Keratinocyte (primary cell): ENCODE measurements at places on chromosomes 5 and 9. TPM values are rescaled to one million over a fixed set of nuclear protein-coding genes. Genes with fewer than 3 reads are reported as not detected.

GRCh38 chr9:33350310-33350709, 52.1 kb downstream of the AQP7 start:
- H3K4me1 ChIP-seq, result peaks cover 3% of the 10 kb centered on the region
- H3K4me3 ChIP-seq, result no peak overlapping the region
- peak overlapping the region; percentile 5 for H3K27ac ChIP-seq

GRCh38 chr5:101431201-101431600, 528.1 kb upstream of the ST8SIA4 start:
- H3K4me3 ChIP-seq, result no peak overlapping the region
- no peaks in the 10 kb centered on the region for H3K36me3 ChIP-seq
- no peaks in the 10 kb centered on the region for H3K4me1 ChIP-seq
- H3K27me3 ChIP-seq, result no peaks in the 10 kb centered on the region
- H3K27ac ChIP-seq, result no peak overlapping the region

GRCh38 chr5:149749481-149750365, 19.6 kb downstream of the PPARGC1B start:
- no peaks in the 10 kb centered on the region for H3K36me3 ChIP-seq
- H3K4me1 ChIP-seq, result peaks cover 14% of the 10 kb centered on the region
- no peaks in the 10 kb centered on the region for H3K27me3 ChIP-seq
- no peak for DNase-seq
- no peak overlapping the region for H3K27ac ChIP-seq

DNA sequence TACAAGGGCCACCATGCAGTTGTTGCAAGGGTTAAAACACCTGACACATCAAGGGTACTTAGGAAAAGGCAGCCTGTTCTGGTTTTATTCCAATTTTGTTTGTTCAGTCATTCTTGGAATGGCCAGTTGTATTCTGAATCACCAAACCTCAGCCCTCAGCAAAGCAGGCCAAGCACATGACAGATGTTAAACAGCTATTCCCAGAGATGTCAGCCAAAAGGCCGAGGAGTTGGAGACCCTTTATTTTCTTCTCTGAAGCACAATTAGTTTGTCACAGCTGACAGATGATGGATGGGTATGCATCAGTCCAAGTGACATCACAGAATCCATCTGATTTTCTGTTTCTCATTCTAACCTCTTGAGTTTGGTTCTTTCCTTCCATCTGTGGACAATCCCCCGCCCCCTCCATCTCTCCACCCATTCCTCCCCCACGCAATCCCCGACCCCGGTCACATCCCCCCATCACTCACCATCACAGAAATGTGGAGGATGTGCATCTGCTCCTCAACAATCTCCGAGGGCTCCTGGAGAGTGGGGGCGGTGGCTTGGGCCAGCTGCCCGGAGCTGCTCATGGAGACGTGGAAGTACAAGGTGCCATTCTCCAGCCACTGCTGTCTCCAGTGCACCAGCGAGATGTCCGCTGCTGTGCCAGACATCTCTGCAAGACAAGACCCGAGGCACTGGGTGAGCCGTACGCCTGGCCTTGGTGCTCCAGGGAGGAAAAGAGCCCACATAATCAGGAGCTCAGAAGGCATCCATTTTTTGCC, 123.8 kb downstream of the ASTN2 start:
- H3K27me3 ChIP-seq, result no peaks in the 10 kb centered on the region
- no peak overlapping the region for H3K27ac ChIP-seq
- no peaks in the 10 kb centered on the region for H3K36me3 ChIP-seq
- no peak overlapping the region for H3K4me3 ChIP-seq
- no peak for DNase-seq

GRCh38 chr9:129322641-129323375, 144.7 kb upstream of the IER5L start:
- peaks cover 20% of the 10 kb centered on the region for H3K4me1 ChIP-seq
- no peaks in the 10 kb centered on the region for H3K27me3 ChIP-seq
- no peak for DNase-seq
- no peak overlapping the region for H3K4me3 ChIP-seq

GRCh38 chr9:21831841-21832509, 29.5 kb downstream of the MTAP start:
- H3K27me3 ChIP-seq, result no peaks in the 10 kb centered on the region
- DNase-seq, result peak; percentile 46
- no peak overlapping the region for H3K4me3 ChIP-seq
- H3K36me3 ChIP-seq, result peaks cover 23% of the 10 kb centered on the region

GRCh38 chr5:157983906-157984551, 125.1 kb upstream of the CLINT1 start:
- H3K27ac ChIP-seq, result no peak overlapping the region
- no peaks in the 10 kb centered on the region for H3K27me3 ChIP-seq
- no peaks in the 10 kb centered on the region for H3K4me1 ChIP-seq
- no peaks in the 10 kb centered on the region for H3K36me3 ChIP-seq

DNA sequence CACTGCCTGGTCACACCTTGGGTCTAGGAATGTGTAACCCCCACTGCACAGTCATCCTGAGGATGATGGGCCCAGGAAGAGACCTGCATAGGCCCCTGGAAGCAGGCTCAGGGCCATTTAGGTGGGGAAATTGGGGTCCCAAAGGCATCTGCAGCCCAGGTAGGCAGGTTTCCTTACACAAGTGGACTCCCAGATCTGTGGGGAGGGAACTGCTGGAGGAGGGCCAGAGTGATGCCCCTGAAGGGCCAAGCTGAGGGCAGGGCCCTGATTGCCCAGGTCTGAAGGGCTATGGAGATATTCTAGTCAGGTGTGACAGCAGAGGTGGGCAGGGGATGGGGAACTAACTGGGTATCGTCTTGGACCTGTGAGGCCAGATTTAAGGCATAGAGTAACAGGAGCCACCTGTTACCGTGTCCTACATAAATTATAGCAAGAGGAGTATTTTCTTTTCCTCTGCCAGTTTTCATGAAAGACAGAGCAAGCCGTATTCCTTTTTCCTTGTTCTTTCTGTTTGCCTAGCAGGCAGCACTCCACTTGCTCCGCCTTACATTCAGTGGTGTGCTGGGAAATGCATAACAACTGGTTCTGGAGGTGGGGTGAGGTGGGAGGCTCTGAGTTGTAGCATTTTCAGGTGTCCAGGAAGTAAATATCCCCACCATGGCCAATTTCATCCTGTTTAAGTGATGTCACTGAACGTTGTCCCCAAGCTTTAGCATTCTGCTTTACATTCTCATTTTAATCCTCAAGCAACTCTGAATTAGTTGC, 41.3 kb downstream of the PPARGC1B start:
- H3K27ac ChIP-seq, result no peak overlapping the region
- H3K27me3 ChIP-seq, result no peaks in the 10 kb centered on the region
- H3K4me3 ChIP-seq, result no peak overlapping the region

- no peaks in the 10 kb centered on the region for H3K36me3 ChIP-seq
- H3K27me3 ChIP-seq, result no peaks in the 10 kb centered on the region
- H3K4me1 ChIP-seq, result no peaks in the 10 kb centered on the region
- H3K27ac ChIP-seq, result no peak overlapping the region
- DNase-seq, result no peak
Measured at GRCh38 chr9:126474206-126474765, 139.4 kb upstream of the LMX1B start.

DNA sequence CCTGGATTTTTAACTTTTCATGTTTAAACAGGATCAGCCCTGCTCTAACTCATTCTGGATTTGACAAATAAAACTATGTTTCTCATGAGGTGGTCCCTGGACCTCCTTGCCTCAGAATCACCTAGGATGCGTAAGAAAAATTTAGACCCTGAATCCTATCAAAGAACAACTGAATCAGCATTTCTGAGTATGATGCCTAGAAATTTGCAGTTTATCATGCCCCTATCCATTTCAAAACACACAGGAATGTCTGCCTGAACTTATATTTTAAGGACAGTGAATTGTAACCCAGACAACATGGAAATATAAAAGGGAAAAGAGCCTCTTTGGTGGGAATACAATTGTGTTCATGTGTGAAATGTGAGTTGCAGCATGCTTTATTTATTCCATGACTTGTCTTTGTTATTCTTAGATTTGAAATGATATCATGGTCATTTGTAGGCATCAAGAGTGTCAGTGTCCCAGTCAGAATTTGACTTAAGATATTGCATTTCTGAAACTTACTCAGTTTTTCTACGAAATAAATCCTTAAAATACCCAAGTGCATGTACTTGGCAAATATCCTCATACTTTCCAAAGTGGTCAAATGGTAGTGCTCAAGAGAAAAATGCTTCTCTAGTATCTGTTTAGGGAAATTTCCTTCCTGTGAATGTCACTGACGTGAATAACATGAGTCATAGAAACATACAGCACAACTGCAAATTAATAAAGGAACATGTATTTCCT, 144.3 kb downstream of the GIN1 start:
- no peaks in the 10 kb centered on the region for H3K27me3 ChIP-seq
- no peaks in the 10 kb centered on the region for H3K4me1 ChIP-seq
- H3K36me3 ChIP-seq, result peaks cover 1% of the 10 kb centered on the region
- no peak overlapping the region for H3K27ac ChIP-seq
- DNase-seq, result no peak
- H3K4me3 ChIP-seq, result no peak overlapping the region

GRCh38 chr5:71719063-71719964, at the start of gene CARTPT:
Gene CARTPT, plus strand, starts transcription at chr5:71719275. Its CDS starts 19 bp downstream, at chr5:71719294.
- peaks cover 46% of the 10 kb centered on the region for H3K27me3 ChIP-seq
- DNase-seq, result no peak
- H3K4me1 ChIP-seq, result no peaks in the 10 kb centered on the region
- no peak within 1 kb of the TSS for H3K27ac ChIP-seq

DNA sequence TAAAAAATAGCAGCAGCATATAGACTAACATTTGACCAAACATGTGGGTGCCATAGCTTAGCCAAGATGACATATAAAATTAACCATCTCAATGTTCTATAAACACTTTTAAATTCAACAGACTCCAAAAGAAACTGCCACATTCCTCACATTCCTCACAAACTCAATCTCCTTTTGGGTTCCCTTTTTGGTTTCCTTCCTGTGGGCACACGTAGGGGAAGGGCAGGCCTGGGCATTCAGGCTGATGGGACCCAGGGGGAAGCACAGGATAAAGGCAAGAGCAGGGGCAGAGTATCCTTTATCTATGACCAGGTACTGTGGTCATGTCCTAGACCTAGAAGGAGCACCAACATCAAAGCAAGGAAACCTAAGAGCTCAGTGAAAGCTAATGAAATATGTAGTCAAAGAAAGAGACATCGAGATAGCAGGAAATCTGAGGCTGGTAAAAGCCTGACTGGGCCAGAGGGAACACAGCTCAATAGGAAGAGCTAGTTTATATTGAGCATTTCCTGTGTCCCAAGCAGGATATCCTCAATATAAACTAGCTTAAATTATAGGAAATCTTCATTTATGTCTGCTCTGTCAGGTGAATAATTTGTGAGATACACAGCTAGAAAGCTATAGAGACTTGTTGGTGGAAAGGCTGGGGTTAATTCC, 13.6 kb upstream of the ERAP1 start:
- no peaks in the 10 kb centered on the region for H3K36me3 ChIP-seq
- no peak for DNase-seq
- no peak overlapping the region for H3K4me3 ChIP-seq
- H3K27ac ChIP-seq, result peak overlapping the region; percentile 4
- peaks cover 30% of the 10 kb centered on the region for H3K4me1 ChIP-seq
- no peaks in the 10 kb centered on the region for H3K27me3 ChIP-seq

DNA sequence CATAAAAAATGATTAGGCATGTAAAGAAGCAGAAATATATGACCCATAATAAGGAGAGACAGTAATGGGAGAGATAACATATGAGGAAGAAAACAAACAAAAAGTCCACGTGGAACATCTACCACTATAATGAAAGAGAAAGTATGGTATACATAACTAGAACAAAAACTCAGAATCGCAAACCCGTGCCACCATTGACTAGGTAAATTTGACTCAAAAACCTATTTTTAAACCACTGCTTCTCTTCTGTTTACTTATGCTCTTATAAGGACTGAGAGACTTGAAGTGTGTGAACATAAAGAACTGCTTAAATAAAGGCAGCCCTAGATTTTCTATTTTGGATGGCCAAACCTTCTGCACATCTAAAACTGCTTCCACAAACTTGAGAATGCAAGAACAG, 330.7 kb downstream of the CAAP1 start:
- H3K4me1 ChIP-seq, result no peaks in the 10 kb centered on the region
- DNase-seq, result no peak
- no peak overlapping the region for H3K4me3 ChIP-seq
- no peak overlapping the region for H3K27ac ChIP-seq
- no peaks in the 10 kb centered on the region for H3K36me3 ChIP-seq

- H3K36me3 ChIP-seq, result peaks cover 28% of the 10 kb centered on the region
- peaks cover 19% of the 10 kb centered on the region for H3K4me1 ChIP-seq
- H3K27ac ChIP-seq, result no peak overlapping the region
- H3K4me3 ChIP-seq, result no peak overlapping the region
- no peak for DNase-seq
Measured at GRCh38 chr9:137271696-137272076, 5.8 kb upstream of the TOR4A start.

DNA sequence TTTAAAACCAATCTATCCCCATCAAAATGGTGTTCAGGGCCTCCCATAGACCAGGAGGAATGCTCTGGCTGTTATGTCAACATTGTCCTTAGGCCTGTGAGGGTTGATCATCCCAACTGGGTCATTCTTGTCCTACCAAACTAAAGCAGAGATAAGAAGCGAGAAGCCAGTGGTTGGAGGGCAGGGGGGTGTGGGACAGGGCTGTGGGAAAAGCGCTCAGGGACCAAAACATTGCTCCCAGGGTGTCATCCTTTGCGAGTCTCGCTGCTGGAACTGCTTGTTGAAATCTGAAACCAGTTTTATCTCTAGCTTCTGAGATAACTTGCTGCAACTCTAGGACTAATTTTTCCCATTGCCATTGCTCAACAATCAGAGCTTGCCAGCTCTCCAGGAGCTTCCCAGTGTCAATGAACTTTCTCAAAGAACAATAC, 48.1 kb downstream of the SPATA31C2 start:
- no peaks in the 10 kb centered on the region for H3K27me3 ChIP-seq
- H3K27ac ChIP-seq, result no peak overlapping the region
- no peaks in the 10 kb centered on the region for H3K36me3 ChIP-seq
- no peak for DNase-seq

- H3K4me3 ChIP-seq, result no peak overlapping the region
- H3K36me3 ChIP-seq, result no peaks in the 10 kb centered on the region
- no peaks in the 10 kb centered on the region for H3K4me1 ChIP-seq
- H3K27me3 ChIP-seq, result no peaks in the 10 kb centered on the region
- no peak overlapping the region for H3K27ac ChIP-seq
Measured at GRCh38 chr5:102815540-102816332, 60.6 kb downstream of the PAM start.

- no peak overlapping the region for H3K27ac ChIP-seq
- H3K4me1 ChIP-seq, result peaks cover 27% of the 10 kb centered on the region
- H3K27me3 ChIP-seq, result no peaks in the 10 kb centered on the region
- no peak overlapping the region for H3K4me3 ChIP-seq
Measured at GRCh38 chr5:149913436-149914419, 30.9 kb downstream of the PDE6A start.

DNA sequence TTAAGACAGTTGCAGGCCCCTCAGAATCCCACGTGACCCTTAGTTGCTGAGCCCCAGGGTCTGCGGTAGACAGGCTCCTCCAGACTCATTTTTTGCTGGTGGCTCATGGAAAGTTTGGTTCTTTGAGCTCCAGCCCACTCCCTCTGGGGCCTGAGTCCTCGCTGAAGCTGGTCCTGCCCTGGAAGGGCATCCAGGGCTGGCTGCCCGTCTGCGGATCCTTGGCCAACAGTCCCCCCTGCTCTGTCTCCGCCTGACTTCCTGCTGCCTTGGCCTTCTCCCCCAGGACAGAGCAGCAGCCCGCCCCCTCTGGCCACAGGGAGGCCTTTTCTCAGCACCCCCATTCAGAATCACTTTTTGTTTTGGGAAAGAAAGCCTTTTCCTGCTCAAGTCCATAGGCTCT, 24.4 kb downstream of the SLC6A7 start:
- H3K27me3 ChIP-seq, result peaks cover 11% of the 10 kb centered on the region
- no peak overlapping the region for H3K4me3 ChIP-seq
- no peaks in the 10 kb centered on the region for H3K36me3 ChIP-seq
- H3K4me1 ChIP-seq, result peaks cover 5% of the 10 kb centered on the region
- no peak overlapping the region for H3K27ac ChIP-seq

DMRT3 gene
- not detected in 3 replicates for polyA plus RNA-seq

FRMD3 gene
- polyA plus RNA-seq, result 0.07 to 0.21 TPM (median 0.10 TPM) in 3 replicates

GABRA1 gene
- not detected in 3 replicates for polyA plus RNA-seq

F2RL2 gene
- 0.03 TPM in 1 of 3 replicates, not detected in the others for polyA plus RNA-seq

IFT74 gene
- 8.7 to 12.9 TPM (median 9.1 TPM) in 3 replicates for polyA plus RNA-seq

INSL6 gene
- polyA plus RNA-seq, result not detected in 3 replicates
